ENCODE measurements at places on chromosomes 7 and 10.

GRCh38 chr7:50348469-50349162 lies 44.1 kb downstream of the IKZF1 start:
- DNase-seq = no peak

GRCh38 chr7:41436139-41436538 lies 266.8 kb downstream of the INHBA start:
- DNase-seq = no peak

DNA sequence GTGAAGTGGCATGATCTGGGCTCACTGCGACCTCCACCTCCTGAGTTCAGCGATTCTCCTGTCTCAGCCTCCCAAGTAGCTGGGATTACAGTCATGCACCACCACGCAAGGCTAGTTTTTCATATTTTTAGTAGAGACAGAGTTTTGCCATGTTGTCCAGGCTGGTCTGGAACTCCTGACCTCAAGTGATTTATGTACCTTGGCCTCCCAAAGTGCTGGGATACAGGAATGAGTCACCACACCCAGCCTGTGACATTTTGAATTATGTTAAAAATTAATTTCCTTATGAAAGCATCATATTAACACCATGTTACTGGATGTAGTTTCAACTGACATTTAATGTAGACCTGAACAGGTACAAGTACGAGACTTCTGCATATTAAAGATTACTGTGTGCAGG lies 24.3 kb downstream of the ABCB4 start:
- no peak for DNase-seq

DNA sequence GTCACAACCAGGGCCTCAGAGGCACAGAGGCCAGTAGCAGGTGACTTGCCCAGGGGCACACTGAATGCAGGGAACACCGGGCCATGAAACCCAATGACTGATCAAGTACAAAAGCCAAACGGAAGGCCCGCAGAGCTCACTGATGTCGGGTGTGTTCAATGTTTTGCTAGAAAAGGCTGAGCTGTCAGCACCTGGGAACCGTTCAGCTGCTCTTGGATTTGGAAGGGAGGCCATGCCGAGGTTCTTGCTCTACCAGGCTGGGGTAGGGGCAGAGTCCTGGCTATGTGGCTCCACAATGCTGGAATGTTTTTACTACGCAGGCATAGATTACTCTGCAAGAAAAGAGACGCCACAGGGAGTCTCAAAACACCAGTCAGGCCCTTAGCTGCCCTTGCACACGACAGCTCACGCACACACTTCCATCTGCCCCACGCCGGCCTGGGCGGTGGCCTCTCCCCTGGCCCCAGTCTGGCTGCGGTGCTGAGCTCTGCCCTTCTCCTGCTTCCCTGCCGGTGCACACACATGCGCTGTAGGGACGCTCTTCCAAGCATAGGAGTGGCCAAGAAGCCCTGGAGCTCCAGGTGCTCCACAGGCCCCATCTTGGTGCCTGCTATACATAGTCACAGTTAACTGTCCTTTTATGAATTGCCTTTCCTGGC lies 79.9 kb downstream of the ZRANB1 start:
- DNase-seq = no peak

- DNase-seq = no peak
These were observed at the start of gene URGCP for GRCh38 chr7:43906331-43907010. URGCP (minus strand) TSS chr7:43906596; CDS start chr7:43906575, 21 bp downstream.

GRCh38 chr7:143331179-143331801 lies 15.4 kb downstream of the CLCN1 start:
- no peak for DNase-seq

GRCh38 chr10:35925493-35925892 lies 283.4 kb upstream of the FZD8 start:
- DNase-seq = no peak
